ENCODE measurements at places on chromosomes 12 and 14.
A peak's percentile ranks its signal among the peaks of the same experiment; 100 is the strongest.

DNA sequence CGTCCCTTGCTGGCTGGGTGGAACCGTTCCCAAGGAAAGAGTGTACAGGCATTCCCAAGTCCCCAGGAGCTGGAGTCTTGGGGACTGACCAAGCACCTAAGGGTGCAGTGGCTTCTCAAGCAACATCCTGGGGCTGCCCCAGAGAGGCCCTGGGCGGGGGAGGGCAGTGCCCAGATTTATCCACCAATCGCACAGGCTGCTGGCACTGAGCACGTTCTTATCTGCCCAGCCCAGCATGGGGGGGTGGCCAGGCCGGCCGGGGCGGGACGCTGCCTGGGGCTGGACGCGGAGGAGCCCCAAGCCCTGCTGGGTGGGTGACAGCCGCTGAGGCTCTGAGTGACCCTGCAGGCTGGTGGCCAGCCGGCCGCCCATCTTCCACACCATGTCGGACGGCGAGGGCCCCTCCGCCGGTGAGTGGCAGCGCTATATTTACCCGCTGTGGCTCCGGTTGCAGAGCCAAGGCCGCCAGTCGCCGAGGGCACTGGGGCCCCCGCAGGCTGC lies 53.4 kb downstream of the CYP46A1 start:
- no peak for DNase-seq

GRCh38 chr14:70921669-70922068 lies 14.4 kb downstream of the PCNX1 start:
- no peak for DNase-seq

DNA sequence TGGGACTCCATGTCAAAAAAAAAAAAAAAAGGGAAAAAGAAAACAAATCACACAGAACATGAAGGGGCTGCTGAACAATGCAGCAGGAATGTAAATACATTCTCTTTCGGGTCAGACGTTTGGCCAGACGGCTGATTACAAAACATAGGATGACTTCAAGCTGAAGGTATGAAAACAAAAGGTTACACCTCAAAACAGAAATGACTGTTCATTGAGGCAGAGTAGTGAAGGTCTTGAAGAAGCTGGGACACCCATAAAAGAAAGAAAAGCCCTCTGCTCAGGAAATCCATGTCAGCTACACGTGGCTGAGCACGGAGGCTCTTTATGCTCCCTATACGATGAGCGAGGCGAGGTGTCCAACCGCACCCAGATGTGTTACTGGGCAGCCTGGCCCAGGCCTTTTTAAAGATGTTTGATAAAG lies 37.7 kb downstream of the FGD4 start:
- no peak for DNase-seq

DNA sequence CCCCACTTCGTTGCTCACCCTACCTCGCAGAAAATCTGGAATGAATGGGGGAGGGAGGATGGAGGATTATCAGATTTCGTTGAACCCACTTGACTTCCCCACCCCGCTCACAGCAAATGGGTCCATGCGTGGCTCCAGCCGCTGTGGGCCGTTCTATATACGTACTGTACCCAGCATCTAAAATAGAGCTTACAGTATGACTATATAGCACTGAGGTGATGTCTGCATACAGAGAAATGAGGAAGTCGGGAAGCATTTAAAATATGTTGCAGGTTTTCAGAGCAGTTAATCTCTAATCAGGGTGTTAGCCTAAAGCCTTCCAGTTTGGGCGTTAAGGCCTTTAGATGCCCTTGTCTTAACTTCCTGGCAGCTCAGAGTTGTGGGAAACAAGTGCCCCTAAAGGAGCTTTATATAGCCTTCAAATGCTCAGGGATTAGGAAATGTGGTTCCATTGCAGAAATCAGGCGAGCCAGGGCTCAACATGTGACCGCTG lies 1.4 kb downstream of the BICDL1 start:
- no peak for DNase-seq

DNA sequence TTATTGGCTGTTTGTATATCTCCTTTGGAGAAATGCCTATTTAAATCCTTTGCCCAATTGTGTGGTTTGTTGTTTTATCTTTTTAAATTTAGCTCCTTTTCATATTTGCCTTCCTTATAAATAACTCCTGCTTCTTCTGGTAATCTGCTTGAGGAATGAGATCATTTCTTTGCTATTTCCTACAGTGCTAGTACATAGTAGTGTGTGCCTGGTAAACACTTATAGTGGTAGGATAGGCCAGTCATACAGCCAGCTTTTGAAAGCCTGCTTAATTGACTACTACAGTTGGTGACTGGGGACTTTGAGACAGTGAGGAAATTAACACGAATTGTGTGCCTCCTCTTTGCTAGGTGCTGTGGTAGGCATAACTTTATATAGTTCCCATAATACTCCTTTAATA lies 68.7 kb downstream of the BORCS5 start:
- no peak for DNase-seq

DNA sequence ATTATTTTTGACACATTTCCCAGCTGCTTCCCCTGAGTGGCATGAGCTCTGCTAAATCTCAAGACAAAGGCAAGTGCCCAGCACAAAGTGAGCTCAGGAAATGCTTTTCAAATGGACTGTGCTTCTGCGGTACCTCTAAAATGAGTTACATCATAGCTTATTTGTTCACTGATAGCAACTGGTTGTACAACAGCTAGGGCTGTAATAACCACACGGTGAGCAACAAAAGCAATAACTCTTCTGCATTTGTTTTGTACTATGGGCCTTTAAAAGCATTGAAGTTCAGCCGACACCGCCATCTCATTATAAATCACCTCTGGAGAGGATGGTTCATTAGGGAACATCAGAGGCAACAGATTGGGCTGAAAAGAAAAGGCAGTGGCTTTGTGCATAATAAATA lies 475.0 kb downstream of the GLT1D1 start:
- peak; percentile 16 for DNase-seq

DNA sequence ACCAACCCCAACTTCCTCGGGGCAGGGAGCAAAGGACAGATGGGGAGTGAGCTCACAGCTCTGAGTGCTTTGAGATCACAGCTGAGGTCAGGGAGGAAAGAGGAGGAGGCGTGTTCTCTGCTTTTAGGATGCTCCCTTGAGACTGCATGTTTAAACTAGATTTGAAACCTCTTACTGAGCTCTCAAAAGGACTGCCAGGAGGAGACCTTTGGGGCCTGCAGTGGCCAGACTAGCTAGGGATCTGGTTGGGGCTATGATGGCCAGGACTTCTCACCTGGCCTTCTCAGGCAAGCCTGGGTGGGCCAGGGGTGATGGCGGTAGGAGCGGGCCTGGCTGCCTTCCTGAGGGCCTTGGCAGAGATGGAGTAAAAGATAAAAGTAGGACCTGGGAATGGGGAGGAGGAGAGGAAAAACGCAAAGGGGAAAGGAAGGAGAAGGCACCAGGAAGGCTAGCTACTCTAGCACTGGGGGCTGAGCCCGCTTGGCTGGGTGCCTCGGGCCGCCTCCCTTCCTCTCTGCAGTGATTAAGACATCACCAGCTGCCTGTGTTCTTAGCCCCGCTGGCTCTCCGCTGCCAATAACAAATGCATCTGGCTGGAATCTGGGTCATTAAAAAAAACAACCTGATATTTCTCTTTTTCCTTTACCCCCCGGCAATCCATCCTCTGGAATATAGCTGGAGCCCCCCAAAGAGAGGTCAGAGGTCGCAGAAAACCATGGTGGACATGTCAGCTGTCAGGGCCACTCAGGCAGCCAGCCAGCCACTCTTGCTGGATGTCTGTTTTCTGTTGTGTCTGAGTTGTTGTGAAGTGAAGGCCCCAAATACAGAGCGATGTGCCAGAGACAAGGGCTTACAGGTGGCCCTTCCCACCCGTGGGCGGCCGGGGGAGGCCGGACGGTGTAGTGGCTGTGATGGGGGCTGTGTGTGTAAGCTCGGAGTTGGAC lies 141.3 kb downstream of the TSPAN9 start:
- DNase-seq: peak; percentile 20

DNA sequence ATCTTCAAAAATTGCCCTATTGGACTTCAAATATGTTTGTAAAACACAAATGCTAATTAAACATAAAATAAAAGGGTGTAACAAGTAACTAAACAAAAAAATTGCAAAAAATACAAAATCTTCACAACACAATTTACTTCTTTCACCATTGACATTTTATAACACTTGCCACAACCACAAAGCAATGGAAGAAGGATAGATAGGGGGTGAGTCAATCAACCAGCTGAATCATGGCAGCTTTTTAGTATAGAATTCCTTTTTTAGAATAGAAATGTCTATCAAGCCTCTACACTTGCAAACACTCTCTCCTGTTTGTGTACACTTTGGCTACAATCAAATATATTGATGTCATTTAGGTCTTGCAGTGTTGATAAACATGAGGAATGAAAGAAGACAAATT lies 232.7 kb downstream of the SLC16A7 start:
- DNase-seq: no peak

DNA sequence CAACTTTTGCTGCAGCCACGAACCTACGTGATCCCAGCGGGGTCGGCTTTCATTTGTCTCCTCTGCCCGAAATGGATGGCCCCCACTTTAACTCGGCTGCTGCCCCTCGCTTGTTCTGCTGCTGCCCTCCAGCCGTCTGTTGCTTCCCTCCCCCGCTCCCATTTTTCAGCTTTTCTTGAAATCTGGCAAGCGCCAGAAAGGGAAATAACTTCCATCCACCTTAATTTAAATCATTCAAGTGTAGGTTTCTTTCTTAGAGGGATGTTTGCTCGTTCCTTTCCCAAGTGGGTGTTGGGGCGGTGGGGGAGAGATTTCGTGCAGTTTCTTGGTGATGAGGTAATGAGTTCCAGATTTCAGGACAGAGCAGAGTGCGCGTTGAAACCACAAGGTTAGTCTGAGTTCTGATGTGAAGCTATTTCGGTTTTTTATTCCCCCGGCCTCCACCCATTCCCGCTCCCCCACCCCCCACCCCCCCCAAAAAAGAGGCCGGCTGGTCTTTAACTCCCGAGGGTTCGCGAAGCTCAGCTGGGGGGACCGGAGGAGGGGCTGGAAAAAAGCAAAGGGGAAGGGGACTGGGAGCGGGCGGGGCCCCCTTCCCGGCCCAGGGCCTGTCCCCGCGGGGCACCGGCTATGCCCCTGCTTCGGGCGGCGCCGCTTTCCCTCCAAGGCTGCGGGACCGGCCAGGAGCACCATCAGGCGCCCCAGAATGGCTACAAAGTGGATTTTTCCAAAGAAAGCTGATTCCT lies 2.2 kb upstream of the ZFP36L1 start:
- no peak for DNase-seq

DNA sequence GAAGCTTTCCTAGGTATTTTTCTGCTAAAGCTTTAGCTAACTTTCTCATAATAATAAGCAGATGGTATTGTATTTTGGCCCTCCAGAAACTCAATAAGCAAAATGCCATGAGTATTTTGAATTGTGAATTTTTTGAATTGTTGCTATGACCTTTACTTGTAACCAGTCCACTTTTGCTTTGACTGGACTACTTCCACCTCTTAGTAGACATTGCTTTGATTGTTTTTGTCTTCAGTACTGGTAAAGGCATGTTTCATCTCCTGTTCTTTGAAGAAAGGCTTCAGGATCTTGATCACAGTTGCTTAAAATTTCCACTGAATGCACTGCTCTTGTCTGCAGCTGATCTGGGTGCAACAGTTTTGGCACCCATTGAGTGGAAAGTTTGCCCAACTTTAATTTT lies 102.3 kb downstream of the TRMT5 start:
- no peak for DNase-seq

DNA sequence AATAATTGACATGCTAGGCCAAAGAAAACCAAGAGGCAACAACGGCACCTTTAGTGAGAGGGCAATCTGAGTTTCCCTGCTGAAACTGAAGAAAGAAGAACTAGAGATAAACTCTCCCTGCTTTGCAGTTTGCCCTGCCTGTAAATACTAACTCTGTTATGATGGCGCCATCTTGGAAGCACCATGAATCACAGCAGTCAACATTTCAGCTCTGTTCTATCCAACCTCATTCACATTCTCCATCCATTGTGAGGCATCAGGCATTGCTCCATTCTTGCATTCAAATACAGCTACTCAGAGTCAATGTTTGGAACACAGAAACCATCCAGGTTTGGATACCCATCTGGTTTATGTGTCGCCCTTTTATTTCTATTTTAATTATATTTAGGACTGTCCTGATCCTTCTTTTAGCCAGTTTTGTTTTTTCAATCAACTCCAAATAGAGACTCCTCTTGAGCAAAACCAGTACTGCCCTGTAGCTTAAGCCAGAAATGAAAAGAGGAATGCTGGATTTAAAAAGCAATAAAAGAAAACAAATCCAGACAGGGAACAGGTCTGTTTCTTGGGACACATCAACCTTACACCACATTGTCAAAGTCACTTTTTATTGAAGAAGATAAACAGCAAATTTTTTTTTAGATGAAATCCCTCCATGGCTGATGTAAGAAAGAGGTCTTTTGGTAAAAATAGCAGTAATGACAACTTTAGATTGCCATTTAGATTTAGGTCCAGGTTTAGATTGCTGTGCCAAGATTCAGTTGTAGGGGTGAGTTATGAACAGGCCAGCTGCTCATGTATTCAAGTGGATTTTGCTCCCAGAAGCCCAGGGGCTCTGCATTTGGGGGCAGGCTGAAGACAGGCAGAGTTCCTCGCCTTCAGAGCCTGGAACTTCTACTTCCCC lies 33.3 kb upstream of the PPM1A start:
- DNase-seq: no peak

DNA sequence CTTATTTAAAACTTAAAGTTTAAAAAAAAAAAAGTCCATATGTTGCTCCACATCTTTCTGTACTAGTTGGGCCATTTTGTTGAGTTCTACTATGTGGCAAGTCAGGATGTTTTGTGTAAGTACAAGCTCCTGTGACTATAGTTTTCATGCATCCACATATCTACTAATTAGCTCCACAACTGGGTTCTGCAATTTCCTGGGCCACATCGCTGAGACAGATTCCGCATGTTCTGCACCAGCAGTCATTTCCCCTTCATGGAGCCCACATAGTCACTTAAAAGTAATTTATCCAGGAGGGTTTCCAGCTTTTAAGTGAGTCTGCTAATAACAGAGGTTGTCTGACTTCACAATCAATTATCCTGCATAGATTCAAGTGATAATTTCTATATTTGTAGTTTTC lies 461.4 kb downstream of the ZFP36L1 start:
- no peak for DNase-seq

DNA sequence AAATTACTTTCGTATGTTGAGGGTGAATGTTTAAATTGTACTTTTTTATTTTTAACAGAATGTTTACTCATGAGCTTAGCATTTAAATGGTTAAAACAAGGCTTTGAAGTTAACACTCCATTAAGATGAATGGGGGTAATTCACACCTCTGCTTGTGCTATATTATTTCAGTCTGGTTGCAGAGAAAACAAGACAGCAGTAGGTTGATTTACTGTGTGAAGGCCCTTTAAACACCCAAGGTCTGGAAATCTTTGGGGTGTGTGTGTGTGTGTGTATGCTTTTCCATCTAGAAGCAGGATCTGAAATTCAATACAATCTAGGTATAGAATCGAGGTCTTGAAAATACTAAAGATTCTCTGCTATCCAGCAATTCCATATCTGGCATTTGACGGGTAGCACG lies 83.8 kb downstream of the SLC38A6 start:
- peak; percentile 49 for DNase-seq

- DNase-seq: no peak
Measured at GRCh38 chr14:103220134-103220981, 97.1 kb downstream of the TNFAIP2 start.

DNA sequence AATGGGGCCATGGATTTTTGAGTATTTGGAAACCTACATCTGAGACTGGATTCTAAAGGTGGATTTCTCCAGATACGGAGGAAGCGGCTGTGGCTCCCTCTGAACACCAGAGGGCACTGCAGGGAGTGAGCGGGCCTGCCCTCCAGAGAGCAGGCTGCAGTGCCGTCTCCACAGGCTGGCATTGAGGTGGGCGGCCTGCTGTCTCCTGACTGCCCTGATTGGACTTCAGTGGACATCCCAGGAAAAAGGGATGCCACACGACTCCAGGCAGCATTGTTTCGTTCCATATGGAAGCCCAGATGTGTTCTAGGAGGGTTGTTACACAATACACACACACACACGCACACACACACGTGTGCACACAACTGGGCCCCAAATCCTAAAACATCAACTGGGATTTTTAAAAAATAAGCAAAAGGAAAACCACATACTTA lies 20.9 kb upstream of the ANO2 start:
- DNase-seq: peak; percentile 0

Data from NCI-H748 treated with DMSO at 0.1 percent for 48 hours (cell line).